NCI-H1105 treated with DMSO at 0.1 percent for 48 hours (cell line): ENCODE measurements at places on chromosomes 4 and X.
A peak's percentile ranks its signal among the peaks of the same experiment; 100 is the strongest.

DNA sequence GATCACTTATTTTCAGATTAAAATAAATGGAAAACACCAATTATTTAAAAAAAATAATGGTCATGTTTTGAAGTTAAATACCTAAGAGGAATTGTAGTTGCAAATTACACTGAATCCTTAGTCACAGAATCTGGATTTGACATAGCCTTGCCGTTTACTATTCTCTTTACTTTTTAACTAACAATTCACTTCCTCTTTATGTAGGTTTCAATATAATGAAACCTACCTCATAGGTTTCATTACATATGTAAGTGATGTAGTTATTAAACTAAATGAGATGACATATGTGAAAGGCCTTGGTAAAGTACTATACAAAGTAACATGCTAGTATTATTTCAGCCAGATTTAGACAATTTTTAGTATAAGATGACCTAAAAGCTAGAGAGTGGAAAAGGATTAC is 6.5 kb downstream of the SPP1 start:
- DNase-seq, result no peak

- no peak for DNase-seq
Observed at GRCh38 chrX:110242371-110242770, 75.5 kb downstream of the AMMECR1 start.

DNA sequence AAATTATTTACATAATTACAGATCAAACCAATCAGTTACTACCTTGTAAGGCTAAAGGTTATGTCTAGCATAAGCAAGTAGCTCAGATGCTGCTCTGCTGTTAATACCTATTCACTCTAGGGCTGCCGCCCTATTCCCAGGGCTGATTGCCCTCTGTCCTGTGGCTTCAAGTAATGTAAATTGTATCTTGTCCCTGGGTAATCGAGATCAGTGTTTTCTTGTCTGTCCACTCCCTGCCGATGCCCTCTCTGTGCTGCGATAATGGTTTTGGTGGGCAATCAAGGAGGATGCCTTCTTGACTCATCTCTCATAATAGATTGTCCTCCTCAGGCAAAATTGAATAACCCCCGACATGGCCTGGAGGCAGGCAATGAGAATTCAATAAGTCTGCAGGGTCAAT is 641.0 kb upstream of the PITX2 start:
- no peak for DNase-seq

- DNase-seq, result no peak
Observed at GRCh38 chr4:15340902-15341732, 86.7 kb upstream of the C1QTNF7 start.

- no peak for DNase-seq
Observed at GRCh38 chr4:76804096-76804495, 93.8 kb downstream of the SOWAHB start.

- no peak for DNase-seq
Observed at GRCh38 chrX:51334276-51334675, 1.7 kb downstream of the NUDT10 start.

DNA sequence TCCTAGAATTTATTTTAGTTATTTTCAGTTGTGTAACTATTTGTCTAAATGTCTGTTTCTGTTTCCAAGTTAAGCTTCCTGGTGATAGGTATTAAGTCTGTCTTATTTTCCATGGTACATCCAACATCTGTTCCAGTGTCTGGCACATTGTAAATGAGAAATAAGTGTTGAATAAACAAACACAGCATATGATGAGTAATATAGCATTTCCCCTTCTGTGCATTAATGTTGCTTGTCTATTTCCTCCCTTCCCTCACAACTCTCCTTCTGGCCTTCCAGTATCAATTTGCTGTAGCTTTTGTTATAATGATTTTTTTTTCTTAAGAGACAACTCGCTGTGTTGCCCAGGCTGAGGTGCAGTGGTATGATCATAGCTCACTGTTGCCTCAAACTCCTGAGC is 36.1 kb downstream of the COPS4 start:
- no peak for DNase-seq

DNA sequence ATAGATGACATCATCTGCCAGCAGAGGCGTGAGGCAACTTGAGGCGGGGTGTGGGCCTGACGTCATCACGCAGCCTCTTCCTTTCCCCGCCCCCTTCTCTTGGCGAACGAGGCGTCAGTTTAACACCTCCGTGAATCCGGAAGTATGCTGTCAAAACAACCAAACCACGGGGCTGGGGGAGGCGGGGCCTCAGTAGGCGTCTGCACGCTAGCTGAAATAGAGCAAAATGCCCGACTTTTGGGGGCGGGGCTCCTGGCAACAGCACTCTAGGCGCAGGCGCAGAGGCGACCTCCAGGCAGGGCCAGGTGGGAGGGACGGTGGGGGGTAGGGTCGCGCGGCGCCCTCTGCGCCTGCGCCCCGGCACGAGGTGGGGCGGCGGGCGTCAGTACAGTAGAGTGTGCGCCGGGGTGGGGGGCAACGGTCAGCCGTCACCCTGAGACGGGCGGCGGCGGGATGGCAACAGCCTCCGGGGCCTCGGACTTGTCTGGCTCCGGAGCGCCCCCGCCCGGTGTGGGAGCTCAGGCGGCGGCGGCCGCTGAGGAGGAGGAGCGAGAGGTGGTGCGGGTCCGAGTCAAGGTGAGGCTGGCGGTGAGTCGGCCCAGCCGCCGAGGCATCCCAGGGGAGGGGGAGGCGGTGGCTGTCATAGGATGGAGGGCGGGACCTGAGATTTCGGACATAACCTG is at the start of gene TBC1D25:
Gene TBC1D25, plus strand, starts transcription at position 370 of the 683 bp plus-strand sequence. Its CDS starts 84 bp downstream, at position 454.
- DNase-seq, result peak; percentile 92

GRCh38 chr4:152499344-152499743 is 36.5 kb downstream of the FBXW7 start:
- DNase-seq, result no peak

DNA sequence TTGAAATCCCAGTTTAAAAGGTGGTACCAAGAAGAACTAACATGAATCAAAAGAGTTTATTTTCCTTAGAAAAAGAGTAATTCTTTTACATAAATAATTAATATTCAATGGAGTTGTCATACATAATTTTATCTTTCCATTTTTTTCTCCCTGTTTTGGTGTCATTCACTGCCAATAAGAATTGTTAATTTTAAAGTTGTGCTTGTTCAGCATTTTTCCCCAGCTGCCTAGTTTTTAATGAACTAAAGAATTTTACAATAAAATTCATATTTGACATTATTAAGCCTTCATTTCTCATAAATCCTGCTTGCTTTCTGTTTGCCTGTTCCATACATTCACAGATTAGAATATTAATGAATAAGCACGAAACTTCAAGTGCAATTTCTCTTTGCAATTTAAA is 393.6 kb downstream of the GRXCR1 start:
- no peak for DNase-seq

- DNase-seq, result no peak
Observed at GRCh38 chr4:184814686-184815045, 11.1 kb downstream of the ACSL1 start.

- DNase-seq, result no peak
Observed at GRCh38 chr4:169640261-169640870, 20.0 kb downstream of the CLCN3 start.

- no peak for DNase-seq
Observed at GRCh38 chr4:176034499-176034898, 31.1 kb upstream of the WDR17 start.

DNA sequence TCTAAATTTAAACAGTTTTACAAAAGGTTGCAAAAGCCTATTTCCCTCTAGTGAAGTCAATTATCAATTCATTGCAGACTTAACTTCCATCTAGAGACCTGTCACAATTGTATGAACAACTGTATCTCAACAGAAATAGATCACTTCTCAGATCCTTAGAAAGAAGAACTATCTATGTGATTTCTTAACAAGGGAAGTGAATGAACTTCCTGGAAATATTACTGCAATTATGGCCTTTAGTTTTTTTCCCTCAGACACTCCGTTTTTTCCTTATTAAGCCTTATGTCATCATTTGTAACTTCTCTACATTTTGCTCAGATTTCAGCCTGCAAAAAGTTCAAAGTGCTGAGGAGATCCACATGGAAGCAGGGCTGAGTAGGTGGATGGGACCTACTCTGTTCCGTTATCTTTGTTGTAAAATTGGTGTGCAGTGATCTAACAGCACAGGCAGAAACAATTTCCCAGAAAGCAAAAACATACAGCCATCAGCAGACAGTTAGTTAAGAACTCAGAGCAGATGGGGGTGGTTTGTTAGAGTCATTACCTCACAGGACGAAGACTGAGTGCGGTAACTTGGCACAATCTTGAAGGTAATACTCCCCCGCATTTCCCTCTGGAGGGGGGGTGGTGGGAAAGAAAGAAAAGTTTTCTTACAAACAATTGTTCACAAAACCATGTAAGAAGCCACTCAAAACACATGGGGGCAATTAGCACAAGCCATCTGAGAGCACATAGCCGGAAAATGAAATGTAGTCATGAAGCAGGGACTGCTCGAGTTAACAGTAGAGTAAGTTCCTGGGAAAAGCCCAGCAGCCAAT is 112.3 kb downstream of the NYX start:
- DNase-seq, result no peak

- DNase-seq, result no peak
Observed at GRCh38 chrX:74280759-74281158, 23.2 kb upstream of the ZCCHC13 start.

DNA sequence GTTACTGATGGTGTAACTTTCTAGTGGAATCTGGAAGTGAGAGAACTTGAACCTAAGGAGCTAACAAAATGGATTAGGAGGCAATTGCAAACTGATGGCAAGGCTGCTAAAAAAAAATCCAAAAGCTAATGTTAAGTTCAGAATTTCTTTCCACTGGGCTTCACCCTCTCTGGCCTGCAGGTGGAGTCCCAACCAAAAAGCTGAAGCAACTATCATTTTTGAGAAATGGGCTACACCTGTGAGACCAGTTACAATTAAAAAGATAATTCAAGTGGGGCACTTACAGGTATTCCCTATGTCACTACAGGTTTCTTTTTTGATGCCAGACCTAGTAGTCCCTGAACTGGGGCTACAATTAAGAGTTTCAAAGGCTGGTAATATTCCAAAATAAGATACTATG is 142.1 kb upstream of the FTHL17 start:
- DNase-seq, result no peak

DNA sequence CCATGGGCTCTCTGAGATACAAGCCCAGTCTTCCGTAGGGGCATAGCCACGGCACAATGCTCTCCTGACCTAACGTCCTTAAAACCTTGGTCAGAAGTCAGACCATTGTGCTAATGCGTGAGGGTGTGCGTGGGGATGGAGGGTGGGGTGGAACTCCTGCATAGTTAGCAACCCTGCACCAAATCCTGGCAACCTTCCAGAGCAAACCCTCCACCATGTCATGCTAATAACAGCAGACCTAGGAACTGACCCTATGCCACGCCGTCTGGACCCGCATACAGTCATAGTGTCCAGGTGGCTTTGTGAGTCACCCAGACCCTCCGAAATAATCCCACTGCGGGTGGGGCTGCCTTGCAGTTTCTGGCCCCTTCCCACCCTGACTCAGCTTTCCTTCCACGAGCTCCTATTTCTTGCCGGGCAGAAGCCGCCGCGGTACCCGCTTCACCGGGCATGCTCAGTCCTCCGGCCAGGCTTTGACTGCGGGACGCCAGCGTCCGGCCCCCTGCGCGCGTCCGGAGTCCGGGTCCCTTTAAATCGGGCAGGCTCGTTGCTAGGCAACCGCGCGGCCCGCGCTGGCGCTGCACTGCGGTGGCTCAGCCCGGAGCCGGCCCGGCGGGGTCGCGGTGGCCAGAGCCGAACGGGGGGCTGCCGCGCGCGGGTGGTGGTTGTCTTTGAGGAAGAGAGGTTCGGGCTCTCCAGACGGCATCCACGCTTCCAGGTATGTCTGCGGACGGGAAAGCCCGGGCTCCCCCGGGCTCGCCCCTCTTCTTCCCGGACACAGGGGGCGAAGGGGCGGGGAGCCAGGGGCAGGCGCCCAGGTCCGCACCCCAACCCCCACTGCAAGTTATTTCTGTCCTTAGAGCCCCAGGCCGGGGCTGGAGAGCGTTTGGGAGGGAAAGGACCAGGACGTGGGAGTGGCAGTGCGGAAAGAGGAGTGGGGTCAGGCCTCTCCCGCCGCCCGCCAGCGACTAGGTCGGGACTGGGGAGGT is at the start of gene CCDC160:
Gene CCDC160, plus strand, starts transcription at position 557 of the 989 bp plus-strand sequence. CDS start 7,619 bp downstream, outside the sequence.
- no peak for DNase-seq

DNA sequence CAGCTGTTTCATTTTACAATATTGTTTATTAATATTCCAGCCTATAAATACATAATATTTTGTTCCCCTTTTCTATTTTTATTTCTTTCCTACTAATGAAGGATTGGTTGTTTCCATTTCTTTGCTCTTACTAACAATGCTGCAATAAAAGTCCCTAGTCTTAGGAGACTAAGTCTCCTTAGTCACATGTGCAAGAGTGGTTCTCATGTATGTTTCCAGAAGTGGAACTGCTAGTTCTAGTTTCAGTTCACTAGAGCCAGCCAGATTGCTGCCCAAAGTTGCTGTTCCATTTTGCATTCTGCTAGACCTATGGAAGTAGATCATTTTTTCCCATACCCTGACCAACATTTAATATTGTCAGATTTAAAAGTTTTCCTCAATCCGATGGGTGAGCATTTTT is 44.3 kb downstream of the CNGA1 start:
- no peak for DNase-seq

DNA sequence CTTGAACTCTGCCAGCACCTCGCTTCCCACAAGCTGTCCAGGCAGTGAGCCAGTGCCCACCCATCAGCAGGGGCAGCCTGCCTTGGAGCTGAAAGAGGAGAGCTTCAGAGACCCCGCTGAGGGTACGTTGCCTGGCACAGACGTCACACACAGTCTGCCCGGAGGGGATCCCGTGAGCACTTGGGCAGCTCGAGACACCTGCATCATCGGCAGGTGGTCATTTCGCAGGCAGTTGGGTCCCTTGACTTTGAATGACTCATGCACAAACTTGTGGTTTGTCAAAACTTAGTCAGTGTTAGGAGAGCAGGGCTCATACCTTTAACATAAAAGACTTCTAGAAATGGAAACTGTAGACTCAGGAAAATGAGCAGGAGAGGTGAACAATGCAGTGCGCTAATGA is 9.9 kb downstream of the TACC3 start:
- no peak for DNase-seq

- DNase-seq, result no peak
Observed at GRCh38 chr4:176927664-176928063, 134.9 kb upstream of the VEGFC start.

DNA sequence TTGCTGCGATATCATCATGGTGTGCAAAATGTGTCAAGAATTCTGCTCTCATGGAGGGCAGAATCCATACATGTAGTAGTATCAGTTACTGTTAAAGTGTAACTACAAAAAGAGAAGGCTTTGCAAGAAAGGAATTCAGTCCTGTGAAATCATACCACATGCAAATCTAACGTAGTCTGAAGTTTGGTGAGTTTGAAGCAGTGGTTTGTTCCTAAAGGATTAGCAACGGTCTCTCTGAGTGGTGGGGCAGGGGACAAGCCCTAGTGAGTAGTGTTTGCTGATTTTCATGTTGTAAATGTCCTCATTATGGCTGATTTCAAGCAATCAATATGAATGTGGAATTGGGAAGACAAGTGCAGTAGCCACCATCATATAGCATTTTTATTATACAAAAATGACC is 47.1 kb upstream of the CLNK start:
- no peak for DNase-seq

GRCh38 chr4:10086506-10087120 is 30.0 kb downstream of the WDR1 start:
- DNase-seq, result no peak

DNA sequence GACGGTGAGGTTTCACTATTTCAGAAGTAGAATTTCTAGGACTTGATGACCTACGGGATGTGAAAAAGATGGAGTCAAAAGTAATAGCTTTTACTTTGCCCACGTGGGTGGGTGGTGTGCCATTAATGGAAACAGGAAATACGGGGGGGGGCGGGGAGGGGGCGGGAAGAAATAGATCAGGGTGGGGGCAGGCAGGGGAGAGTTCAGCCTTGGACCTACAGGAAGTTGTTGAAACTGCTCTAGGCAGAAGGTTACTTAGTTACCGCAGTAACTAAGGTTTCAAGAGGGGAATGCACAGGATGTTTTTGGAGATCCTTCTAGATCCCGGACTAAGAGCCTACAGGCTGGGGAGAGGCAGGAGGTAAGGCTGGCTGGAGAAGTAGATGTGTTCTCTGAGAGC is 3.6 kb upstream of the FHL1 start:
- no peak for DNase-seq
